Cerebellum (tissue), 4 donors: ENCODE measurements at places on chromosomes 11 and 22. TPM values are rescaled to one million over a fixed set of nuclear protein-coding genes. Genes with fewer than 3 reads are reported as not detected.

The PANX1 gene
- 117 TPM for total RNA-seq

The FDXACB1 gene
- total RNA-seq, result 5.2 TPM

The ALG9 gene
- total RNA-seq, result 80.4 TPM

The TMEM191B gene
- total RNA-seq, result 7.0 TPM

The FOLR2 gene
- total RNA-seq, result 7.3 TPM

The GAB4 gene
- not detected for total RNA-seq

The C1QTNF5 gene
- total RNA-seq, result 3.4 TPM

The OR52E8 gene
- total RNA-seq, result not detected

The DBX1 gene
- total RNA-seq, result not detected

The CECR2 gene
- 25.5 TPM for total RNA-seq

The ZNF280B gene
- total RNA-seq, result 4.8 TPM
